NCI-H1417 treated with DMSO at 0.1 percent for 48 hours (cell line): ENCODE measurements at places on chromosomes 13 and 19.

GRCh38 chr13:112671359-112671758 is 18.5 kb upstream of the ATP11A start:
- no peak for DNase-seq

GRCh38 chr13:77789376-77789775 is 91.9 kb downstream of the SLAIN1 start:
- DNase-seq: no peak

DNA sequence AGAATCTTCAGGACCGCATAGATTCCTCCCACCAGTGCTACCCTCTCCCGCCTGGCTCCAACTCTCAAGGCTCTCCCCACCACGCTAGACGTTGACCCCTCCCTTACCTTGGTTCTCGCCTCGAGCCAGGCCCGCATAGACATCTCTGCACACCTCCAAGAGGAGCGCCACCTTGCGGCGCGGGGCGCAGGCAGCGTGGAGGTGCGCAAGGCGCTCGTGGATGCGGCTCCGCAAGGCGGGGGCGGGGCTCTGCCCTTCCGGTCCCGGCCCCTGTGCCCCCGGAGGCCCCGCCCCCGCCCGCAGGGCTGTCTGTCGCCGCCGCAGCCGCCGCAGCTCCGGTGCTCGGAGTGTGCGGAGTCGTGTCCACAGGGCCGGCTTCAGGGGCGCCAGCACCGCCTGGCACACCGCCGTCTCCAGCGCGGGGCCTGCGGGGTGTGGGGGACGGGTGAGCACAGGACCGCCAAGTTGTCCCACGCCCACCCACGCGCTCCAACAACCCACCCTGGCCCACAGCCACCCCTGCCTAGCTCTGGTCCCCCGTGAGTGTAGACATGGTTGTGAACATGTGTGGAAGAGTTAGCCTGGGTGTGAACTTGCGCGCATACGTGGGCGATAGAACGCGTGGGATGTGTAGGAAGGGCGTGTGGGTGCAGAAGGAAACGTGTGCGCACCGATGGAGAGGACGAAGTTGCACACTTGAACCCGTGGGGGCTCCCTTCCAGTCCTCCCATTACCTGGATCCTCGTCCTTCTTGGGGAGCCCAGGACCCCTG is 8.1 kb downstream of the RINL start:
- DNase-seq: no peak

- DNase-seq: no peak
Measured at GRCh38 chr13:83286737-83287136, 595.5 kb downstream of the SLITRK1 start.

DNA sequence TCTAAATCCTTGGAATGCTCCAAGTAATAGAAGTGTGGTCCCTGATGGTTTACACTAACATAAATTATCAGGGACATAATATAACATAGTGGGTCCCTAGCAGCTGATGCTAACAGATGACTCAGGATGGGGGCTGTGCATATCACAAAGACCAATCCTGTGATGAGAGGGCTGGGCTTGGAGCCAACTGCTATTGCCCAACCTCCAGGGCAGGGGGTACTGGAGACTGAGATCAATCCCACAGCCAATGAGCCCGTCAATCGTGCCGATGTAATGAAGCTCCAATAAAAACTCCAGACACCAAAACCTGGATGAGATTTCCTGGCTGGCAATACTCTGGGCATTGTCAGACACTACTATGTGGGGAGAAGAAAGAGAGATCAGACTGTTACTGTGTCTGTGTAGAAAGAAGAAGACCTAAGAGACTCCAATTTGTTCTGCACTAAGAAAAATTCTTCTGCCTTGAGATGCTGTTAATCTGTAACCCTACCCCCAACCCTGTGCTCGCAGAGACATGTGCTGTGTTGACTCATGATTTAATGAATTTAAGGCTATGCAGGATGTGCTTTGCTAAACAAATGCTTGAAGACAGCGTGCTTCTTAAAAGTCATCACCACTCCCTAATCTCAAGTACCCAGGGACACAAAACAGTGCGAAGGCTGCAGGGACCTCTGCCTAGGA is 33.4 kb downstream of the ABCC4 start:
- DNase-seq: no peak

DNA sequence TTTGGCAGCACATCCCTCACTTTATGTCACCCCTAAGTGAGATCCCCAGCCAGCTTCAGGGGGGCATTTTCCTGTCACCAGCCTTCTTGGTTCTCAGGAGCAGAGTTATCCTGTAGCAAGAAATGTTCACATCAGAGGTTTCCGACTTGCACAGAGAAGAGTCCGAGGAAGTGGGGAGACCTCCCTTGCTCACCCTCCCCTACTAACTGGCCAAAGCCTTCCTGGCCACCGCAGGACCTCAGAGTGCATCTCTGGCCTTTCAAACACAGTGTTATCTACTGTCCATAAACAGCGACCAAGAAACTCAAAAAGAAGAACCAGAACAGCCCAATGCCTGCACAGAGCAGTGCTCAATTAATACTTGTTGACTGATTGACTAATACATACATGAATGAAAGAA is 134.4 kb downstream of the USP12 start:
- DNase-seq: no peak

DNA sequence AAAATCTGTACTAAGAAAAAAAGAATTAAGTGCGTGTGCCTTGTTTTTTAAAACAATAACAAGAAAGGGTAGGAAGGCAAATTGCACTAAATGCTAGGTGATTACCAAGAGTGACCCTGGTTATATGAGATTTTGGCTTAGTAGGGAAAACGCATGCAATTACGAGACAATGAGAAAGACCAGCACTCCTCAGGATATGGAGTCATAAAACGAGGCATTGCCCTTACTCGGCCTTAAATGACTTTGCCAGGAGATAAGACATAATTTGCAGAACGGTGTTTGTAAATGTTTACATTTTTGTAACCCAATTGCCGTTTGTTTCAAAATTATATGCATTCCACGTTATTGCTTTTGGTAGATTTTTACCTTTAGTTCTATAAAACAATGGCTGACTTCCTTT is 179.8 kb downstream of the RBM26 start:
- no peak for DNase-seq
